DMS53 (cell line): ENCODE measurements at places on chromosomes 5 and 9.

DNA sequence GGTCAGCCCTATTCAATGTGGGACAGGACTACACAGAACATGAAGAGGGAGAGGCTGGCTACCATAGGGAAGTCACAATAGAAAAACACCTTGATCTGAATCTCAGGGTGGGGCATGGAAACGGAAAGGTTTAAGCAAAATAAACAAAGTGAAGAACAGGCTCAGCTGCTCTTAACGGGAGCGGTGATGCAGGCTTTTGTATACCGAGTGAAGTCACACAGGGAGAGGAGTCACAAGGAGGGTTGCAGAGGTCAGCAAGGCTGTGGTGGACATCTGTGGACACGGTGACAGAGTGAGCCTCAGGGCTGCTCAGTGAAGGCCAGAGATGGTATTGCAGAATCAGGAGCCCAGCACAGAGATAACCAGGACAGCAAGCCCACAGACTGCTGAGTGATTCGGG, 30.6 kb upstream of the SEMA4D start:
- DNase-seq = peak; percentile 70

DNA sequence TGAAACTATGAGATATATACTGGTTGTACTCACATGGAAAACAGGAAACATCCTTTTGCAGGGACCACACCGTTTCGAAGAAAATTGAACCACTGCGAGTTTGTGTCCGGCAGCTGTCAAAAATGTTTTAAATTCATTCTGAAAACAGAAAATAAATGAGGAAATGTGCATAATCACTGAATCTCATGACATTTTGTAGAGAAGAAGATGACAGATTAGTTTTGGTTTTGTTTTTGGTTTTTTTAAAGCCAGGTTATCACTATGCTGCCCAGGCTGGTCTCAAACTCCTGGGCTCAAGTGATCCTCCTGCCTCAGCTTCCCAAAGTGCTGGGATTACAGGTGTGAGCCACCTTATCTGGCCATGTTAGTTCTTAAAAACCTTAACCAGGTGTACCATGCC, 3.5 kb downstream of the TXNDC8 start:
- no peak for DNase-seq

GRCh38 chr5:1502046-1502736, 21.6 kb downstream of the LPCAT1 start:
- peak; percentile 85 for DNase-seq

GRCh38 chr5:68049053-68049713, 166.4 kb upstream of the PIK3R1 start:
- no peak for DNase-seq

- no peak for DNase-seq
Measured at GRCh38 chr5:112795944-112796678, 58.4 kb downstream of the APC start.

- peak; percentile 14 for DNase-seq
Measured at GRCh38 chr5:76811214-76811613, 7.6 kb upstream of the F2RL1 start.

GRCh38 chr9:131214876-131215275, 61.4 kb downstream of the FAM78A start:
- DNase-seq = no peak

- no peak for DNase-seq
Measured at GRCh38 chr5:76855961-76856360, 6.1 kb downstream of the S100Z start.

DNA sequence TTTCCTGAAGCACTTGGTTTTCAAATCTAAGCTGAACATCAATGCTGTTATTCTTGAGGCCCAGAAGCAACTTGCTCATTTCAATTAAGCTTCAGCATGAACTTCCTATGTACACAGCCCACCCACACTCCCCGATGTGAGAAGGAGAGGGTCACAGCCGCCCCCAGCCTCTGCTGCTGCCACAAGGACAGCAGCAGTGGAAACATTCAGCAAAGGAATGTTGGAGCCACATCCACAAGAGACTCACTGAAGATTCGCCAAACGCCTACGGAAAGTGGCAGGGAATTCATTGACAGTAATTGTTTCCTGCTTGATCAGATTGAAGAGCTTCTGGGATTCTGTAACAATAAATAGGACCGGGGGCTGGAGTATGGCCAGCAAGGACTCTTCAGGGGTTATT, 2.9 kb downstream of the TGFBI start:
- no peak for DNase-seq

DNA sequence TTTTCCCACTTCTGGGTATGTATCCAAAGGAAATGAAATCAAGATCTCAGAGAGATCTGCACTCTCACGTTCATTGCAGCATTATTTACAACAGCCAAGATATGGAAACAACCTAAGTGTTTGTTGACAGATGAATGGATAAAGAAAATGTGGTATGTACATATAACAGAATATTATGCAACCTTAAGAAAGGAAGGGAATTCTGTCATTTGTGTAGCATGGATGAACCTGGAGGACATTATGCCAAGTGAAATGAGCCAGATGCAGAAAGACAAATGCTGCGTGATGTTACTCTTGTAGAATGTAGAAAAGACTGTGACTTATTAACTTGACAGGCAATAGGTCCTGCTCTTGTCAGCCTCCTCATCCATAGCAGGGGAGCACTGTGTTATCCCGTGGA, 31.4 kb downstream of the PPARGC1B start:
- no peak for DNase-seq

GRCh38 chr5:89934069-89934468, 475.5 kb downstream of the CETN3 start:
- no peak for DNase-seq

GRCh38 chr9:114894609-114895433, 35.6 kb downstream of the TNFSF8 start:
- DNase-seq = peak; percentile 85

DNA sequence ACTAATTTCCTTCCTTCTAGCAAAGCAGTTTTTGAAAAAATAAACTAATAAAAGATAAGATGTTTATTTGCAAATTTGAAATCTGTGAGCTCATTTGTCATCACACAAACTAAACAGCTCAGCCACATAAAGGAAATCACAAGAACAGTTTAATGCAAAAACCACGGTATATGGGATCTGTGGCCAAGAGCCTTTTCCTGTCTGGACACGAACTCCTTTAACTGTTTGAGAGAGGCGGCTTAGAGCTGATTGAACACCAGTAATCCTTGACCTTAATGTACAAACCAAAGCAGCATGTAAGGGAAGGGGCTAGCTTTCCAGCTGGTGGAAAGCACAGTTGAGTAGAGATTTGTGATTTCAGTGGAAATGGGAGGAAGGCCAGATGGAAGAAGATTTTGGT, 66.3 kb upstream of the SPINK5 start:
- no peak for DNase-seq

GRCh38 chr5:92559781-92560180, 1021.2 kb downstream of the NR2F1-AS1 start:
- no peak for DNase-seq

GRCh38 chr5:83549674-83550073, 78.1 kb downstream of the VCAN start:
- no peak for DNase-seq

- DNase-seq = peak; percentile 7
Measured at GRCh38 chr5:147559749-147560148, 49.9 kb upstream of the DPYSL3 start.

- no peak for DNase-seq
Measured at GRCh38 chr9:127209220-127209619, 55.4 kb upstream of the GARNL3 start.

DNA sequence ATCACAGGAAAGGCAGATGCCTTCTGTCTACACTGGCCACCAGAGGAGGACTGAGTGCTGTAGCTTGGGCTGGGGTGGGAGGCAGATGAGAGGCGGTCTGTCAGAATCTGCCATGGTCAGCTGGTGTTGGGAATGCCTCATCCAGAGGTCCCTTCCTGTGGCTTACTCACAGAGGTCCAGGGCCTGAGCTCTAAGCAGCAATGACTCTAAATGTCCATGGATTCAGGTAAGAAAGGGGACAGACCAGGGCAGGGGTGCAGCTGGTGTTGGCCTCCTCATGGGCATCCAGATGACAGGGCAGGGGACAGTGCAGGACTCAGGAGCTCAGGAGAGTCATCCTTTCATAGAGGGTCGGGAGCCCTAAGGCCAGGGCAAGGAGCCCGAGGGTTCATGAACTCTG, 165.0 kb downstream of the ICE1 start:
- no peak for DNase-seq

DNA sequence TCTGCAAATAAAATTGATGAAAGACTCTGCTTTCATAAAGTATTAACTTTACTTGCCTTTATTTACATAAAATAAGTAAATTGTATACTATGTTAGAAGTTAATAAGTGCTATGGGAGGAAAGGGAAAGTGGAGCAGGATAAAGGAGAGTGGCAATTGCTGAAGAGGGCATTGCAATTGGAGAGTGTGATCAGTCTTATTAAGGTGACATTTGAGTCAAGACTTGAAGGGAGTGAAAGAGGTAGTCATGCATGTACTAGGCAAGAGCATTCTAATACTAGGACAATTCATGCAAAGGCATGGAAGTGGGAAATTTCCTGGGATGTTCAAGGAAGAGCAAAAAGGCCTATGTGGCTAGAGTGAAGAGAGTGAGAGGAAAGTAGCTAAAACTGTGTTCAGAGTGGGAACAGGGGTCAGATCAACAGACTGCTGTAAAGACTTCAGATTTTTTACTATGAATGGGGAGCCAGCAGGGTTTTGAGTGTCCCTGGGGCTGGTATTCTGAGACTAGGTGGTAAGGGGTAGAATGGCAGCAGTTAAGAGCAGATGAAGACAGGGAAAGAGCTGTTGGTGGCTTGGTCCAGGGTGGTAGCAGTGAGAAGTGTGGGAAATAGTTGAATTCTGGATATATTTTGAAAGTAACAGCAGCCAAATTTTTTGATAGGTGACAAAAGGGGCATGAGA, 182.3 kb upstream of the RIOK2 start:
- DNase-seq = no peak

DNA sequence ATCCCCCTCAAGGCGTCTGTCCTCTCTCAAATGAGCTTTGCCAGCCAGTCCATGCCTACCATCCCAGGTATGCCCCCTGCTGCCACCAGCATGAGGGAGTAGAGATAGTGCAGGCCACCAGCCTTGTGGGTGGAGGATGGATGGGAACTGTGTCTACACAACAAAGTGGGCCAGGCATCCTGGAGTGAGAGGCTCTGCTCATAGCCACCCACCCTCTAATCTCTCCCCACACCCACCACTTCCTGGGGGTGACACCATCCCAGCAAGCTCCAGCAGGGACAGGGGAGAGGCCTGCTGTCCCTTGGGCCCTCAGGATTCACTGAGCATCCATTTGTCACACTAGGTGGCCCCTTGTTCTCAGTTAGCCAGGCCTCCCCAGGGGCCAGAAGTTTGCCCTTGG, 25.5 kb upstream of the FOXI1 start:
- DNase-seq = no peak

DNA sequence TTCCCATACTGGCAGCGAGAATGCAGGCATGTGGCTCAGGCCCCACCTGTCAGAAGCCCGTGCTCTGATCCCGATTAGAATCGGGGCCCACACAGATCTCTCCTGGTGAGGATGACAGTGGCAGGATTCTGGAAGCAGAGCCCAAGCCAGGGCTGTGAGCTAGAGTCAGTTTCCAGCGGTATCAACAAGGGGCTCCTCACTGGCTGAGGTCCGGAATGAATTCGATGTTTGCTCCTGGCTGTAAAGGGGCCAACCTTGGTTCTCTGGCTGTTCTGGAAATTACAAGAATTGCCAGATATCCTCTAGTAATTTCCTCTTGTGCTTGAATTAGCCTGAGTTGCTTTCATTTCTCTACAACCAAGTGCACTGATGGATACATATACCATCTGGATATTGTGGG, 129.1 kb upstream of the SPRY4 start:
- DNase-seq = no peak

GRCh38 chr9:7752481-7752880, 47.1 kb downstream of the DMAC1 start:
- DNase-seq = no peak

GRCh38 chr5:2732004-2732403, 19.5 kb downstream of the IRX2 start:
- DNase-seq = no peak
